Stimulated activated CD8-positive, alpha-beta memory T cell treated with anti-CD3 and anti-CD28 coated beads, Interleukin-7, amount 100 ng/mL, for 1 hour (primary cell): ENCODE measurements at places on chromosomes 2 and 18.

DNA sequence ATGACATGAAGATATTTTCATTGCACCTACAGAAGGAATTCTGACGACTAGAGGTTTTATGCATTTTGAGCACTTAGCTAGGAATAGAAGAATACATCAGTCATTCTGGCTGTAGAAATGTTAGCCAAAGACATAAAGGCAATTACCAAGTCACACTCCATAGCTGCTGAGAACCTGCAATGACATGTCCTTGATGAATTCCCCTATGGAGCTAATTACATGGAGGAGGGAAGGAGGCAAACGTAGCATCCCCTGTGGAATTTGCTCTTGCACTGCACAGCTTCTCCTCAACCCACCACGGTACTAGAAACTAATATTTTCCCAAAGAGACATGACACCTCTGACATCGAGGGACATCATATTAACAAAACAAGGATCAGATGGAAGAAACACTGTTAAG, 174.0 kb upstream of the SESTD1 start:
- no peak for DNase-seq

DNA sequence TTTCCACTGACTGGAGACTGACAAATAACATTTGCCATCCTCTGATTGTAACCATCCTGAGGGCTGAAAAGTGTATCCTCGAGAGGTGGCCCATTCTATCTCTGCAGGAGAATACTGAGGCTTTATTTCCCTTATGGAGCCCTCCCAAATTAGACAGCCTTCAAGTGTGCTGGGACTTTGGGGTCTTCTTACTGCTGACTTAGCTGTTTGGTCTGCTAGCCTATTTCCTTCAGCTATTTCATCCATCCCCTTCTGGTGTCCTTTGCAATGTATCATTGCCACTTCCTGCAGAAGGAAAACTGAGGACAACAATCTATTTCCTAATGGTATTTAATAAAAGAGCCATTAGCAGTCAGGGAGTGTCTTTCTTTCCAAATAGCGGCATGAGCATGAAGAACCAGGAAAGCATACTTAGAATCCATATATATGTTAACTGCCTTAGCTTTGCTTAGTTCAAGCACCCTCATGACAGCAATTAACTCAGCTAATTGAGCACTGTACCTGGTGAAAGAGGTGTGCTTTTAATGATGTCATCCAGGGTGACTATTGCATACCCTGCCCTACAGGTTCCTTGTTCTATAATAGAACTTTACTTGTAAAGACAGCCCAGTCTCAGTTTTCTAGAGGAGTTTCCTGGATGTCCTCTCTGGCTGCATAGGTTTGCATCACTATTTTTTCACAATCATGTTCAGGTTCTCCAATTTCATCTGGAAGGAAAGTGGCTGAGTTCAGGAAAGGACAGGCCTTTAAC, 24.0 kb downstream of the CMPK2 start:
- DNase-seq = no peak

GRCh38 chr2:127865926-127866325, 8.0 kb upstream of the POLR2D start:
- no peak for DNase-seq

- no peak for DNase-seq
Measured at GRCh38 chr2:181142514-181142913, 162.1 kb downstream of the UBE2E3 start.

DNA sequence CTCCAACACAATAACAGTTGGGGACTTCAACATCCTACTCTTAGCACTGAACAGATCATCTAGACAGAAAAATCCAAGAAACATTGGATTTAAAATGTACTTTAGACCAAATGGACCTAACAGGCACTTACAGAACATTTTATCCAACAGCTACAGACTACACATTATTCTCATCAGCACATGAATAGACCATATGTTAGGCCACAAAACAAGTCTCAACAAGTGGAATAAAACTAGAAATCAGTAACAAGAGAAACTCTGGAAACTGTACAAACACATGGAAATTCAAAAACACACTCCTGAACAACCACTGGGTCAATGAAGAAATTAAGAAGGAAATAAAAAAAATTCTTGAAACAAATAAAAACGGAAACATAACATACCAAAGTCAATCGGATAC, 117.5 kb downstream of the ACVR1 start:
- DNase-seq = no peak

- no peak for DNase-seq
Measured at GRCh38 chr2:16389611-16390010, 276.0 kb downstream of the CYRIA start.

DNA sequence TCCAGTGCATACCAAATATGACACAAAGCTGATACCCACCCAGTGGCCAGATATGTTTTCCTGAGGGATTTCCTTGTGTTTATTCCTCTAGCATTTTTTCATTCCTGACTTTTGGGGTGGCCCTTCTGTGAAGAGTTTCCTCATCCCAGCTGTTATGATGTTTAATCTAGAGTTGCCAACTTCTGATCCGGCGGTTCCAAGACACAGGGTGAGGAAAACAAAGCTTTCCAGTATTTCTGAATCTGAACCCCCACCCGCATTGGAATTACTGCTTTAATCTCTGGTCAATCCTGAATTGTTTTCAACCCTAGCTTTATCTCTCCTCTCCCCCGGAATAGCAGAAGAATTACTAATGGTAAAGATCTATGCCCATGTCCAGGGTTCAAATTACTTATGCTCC, 39.2 kb upstream of the PNPT1 start:
- DNase-seq = no peak

GRCh38 chr2:113300281-113300680, 21.6 kb upstream of the PAX8 start:
- DNase-seq = no peak

GRCh38 chr2:209943776-209944175, 58.7 kb upstream of the RPE start:
- DNase-seq = no peak

DNA sequence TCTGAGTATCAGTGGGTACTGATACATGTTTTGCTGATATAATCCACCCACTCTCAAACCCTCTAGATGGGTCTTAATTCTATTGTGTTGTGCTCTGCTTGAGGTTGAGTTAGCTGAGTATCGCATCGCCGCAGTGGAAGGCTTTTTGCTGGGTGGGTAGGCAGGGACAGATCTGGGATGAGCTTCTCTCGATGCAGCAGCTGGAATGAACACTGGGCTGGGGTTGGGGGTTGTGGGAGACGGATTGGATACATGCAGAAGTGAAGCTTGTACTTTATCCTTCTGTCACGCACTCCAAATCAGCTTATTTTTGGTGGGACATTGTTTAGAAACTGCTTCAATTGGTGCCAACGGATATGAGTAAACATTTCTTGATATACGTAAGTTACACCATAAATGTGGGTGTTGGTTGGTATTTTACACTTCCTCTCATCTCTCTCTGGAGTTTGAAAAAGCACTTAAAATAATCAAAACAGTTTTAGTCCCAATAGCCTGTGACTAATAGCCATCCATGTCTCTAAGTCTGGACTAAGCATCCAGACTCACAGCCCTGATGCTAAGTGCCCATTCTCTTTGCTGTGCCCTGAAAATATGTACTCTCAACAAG, 107.1 kb downstream of the POLE4 start:
- no peak for DNase-seq
